G401 (cell line): ENCODE measurements at places on chromosomes 2 and 18. TPM values are rescaled to one million over a fixed set of nuclear protein-coding genes. Genes with fewer than 3 reads are reported as not detected.
A peak's percentile ranks its signal among the peaks of the same experiment; 100 is the strongest.

OTX1 gene
- 0.68 and 0.81 TPM in 2 replicates for total RNA-seq

MTCL1 gene
- 0.43 and 2.2 TPM in 2 replicates for total RNA-seq

SFXN5 gene
- 11.4 and 24.6 TPM in 2 replicates for total RNA-seq

COLEC11 gene
- 2.1 TPM in 1 of 2 replicates, not detected in the other for total RNA-seq

C2orf80 gene
- total RNA-seq = 7.4 and 30.2 TPM in 2 replicates

TANC1 gene
- 1.8 and 2.8 TPM in 2 replicates for total RNA-seq

TGFA gene
- not detected in 2 replicates for total RNA-seq

IL36B gene
- total RNA-seq = not detected in 2 replicates

SIX3 gene
- not detected in 2 replicates for total RNA-seq

PRKAG3 gene
- not detected in 2 replicates for total RNA-seq

LYG1 gene
- total RNA-seq = not detected in 2 replicates

- DNase-seq = no peak
Observed at GRCh38 chr18:35291166-35291565, 1.1 kb upstream of the ZSCAN30 start.

DNA sequence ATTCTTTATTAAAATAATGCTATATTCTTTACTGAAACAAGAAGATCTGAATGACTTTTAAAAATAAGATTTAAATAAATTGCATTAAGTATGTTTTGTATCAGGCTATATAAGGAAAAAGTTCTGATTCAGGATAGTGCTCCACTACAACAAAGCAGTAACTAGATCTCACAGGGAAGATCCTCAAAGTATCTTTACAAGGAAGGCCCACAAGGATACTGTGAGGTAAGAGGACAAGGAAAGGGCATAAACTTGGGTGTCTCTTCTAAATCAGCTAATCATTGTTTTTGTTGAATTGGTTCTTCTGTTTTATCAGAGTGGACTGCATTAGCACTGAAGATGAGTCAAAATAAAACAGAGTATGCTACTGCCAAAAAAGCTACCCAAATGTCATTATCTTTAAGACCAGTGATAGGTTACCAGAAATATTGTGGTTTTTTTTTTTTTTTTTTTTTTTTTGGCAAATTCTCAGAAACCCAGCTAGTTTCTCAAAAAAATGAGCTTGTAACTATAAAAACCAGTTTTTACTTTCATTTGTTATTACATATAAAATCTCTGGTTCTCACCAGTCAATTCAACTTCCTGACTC is 160.9 kb downstream of the BAZ2B start:
- DNase-seq = no peak

GRCh38 chr2:212777020-212777491 is 238.5 kb upstream of the ERBB4 start:
- DNase-seq = peak; percentile 23

GRCh38 chr2:60766283-60766682 is 10.2 kb downstream of the PAPOLG start:
- DNase-seq = no peak

DNA sequence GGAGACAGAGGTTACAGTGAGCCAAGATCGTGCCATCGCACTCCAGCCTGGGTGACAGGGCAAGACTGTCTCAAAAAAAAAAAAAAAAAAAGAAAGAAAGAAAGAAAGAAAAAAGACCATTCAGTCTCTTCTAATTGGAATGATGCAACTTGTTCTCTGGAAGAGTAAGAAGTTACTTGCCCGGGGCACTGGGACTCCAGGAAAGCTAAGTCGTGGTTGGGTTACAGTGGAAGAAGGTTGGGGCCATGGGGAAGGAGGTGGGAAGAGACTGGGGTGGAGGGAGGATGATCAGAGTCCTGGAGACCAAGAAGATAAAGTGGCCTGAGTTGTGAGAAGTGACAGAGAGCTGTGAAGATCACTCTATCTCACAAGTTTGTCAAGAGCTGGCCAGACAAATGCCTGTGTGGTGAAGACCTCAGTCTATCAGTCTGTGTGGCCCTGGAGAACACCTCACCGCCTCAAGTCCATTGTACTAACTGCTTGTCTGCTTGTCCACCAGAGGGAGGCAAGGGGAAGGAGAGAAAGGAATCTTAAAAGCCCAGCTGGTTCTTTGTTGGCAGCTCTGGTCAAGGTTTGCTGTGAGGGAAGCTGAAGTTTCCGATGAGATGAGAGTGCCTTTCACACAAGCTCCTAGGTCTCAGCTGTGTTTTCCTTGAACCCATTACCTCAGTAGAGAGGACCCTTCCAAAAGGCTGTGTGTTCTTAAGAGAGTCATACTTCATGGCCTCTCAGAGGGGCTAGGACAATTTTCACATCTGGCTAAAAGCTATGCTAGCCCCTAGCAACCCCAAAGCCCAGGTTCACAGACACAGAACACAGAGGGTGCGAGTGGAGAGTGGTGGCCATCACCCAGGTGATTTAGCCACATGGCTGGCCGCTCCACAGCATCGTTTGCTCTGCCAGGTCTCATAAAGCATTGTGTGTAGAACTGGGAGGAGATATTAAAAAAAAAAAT is 72.0 kb upstream of the TMEM178A start:
- peak; percentile 93 for DNase-seq

DNA sequence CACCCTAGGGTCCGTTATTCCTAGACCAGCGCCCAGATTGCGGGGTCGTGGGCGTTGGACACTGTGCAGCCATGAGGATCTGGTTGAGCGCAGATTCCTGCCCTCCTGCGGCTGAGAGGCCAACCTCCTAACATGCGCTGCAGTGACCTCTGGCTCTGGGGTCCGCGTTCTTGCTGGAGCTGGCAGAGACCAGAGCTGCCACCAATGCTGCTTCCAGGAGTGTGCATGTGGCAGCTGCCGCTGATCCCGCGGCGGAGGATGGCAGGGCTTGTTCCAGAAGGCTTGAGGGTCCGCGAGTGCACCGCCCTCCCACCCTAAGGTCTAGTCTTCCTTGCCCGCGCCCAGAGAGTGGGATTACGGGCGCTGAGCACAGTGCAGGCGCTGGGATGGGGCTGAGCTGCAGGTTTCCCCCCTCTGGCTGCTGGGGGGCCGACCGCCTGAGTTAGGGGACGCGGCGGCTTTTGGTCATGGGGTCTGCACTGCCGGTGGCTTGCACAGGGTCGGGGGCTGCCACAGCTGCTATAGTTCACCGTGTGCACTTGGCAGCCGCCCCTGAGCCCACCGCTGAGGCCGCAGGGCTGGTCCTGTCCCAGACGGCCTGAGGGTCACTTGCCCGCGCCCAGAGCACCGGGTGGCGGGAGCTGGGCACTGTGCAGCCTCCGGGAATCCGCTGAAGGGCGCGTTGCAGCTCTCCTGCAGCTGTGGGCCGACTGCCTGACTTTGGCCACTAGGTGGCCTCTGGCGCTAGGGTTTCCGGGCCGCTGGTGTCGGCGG is 145.9 kb downstream of the CCDC74A start:
- DNase-seq = peak; percentile 56

GRCh38 chr2:232028631-232029030 is 67.1 kb downstream of the DIS3L2 start:
- no peak for DNase-seq

GRCh38 chr2:238294393-238295143 is 6.2 kb upstream of the PER2 start:
- DNase-seq = no peak

- no peak for DNase-seq
Observed at GRCh38 chr2:148832637-148833036, 42.4 kb upstream of the KIF5C start.

GRCh38 chr18:27704736-27705361 is 472.1 kb downstream of the CDH2 start:
- no peak for DNase-seq

DNA sequence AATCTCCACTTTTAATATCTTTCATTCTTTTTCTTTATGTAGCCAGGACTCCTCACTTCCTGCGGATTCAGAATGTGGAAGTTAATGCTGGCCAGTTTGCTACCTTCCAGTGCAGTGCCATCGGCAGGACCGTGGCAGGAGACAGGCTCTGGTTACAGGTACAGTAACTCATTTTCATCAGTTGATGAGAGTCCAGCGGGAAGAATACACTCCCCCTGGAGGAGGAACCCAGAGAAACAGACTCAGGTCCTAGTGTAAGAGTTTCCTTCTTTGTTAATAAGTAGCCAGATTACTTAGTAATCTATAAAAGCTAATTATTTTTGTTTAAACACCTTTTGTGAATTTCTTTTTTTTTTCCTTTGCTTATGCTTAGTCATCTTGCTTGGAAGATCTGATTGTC is 359.4 kb downstream of the PTPRM start:
- DNase-seq = no peak

DNA sequence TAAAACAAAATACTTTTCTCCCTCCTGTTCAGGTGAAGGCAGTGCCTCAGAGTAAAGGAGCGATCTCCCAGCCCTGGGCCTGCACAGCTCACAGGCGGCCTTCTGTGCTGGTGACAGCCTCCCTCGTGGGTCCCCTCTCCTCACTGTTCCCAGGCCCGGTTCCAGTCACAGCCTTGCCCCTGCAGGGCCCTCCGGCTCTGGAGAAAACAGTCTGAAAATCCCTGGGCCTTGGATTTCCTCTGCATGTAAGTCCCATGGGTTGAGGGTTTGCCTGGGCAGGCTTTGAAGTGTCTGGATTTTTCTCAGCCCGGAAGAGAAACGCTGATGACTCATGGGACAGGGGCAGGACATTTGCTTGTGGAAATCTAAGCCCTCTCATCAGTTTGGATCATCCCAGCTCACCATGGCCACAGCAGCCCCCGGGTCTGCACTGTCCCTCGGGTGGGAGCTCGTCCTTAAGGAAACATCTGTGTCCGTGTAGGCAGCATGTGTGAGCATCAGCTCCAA is 186.1 kb upstream of the RAB12 start:
- DNase-seq = no peak

- no peak for DNase-seq
Observed at GRCh38 chr2:101160454-101160853, 9.3 kb upstream of the TBC1D8 start.

- peak; percentile 86 for DNase-seq
Observed at GRCh38 chr2:223601932-223602666, at the start of gene SCG2. Gene SCG2, minus strand, starts transcription at chr2:223602361. Its CDS starts 3,079 bp downstream, at chr2:223599282.

GRCh38 chr2:204720874-204721273 is 175.6 kb downstream of the PARD3B start:
- DNase-seq = no peak

DNA sequence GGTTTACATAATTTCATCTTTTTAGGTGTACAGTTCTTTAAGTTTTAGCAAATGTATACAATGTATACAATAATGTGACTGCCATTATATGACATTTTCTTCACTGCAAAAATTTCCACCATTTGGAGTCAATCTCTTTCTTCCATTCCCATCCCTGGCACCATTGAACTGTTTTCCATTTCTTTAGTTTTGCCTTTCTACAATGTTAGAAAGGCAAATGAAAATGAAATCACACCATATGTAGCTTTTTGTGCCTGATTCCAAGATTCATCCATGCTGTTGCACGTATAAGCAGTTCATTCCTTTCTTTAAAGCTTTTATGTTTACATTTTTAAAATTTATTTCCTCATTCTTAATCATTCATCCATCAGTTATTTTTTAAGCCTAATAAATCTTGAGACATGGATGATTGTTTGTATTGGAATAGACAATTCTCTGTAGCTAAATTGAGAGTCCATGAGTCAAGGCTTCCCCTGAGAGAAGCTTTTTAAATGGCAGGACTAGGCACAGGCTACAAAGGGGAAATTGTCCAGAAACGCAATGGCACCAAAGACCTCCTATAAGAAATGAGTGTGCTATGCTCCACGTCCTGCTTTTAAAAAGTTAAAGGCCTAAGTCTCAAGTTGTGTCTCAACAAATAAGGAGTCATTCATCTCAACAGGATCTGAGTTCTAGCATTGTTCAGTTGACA is 8.7 kb upstream of the COL5A2 start:
- DNase-seq = no peak

GRCh38 chr2:46794693-46795317 is 120.8 kb downstream of the MCFD2 start:
- no peak for DNase-seq

DNA sequence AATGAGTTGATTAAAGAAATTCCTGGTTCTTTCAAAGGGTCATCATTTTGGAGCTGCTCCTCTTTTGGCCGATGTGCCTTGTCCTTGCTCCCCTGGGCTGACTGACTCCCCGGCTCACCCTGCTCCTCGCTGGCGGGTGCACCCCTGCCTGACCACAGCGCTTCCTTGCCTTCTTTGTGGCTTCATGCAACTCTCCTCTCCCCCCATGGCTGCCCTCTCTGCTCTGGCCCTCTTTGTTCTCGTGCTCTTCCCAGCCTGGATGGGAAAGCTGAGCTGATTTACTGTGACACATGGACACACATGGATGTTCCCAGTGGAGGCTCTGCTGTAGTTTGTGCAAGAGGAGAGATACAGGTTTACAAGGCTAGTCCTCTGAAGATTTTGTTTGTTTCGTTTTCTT is 234.6 kb downstream of the HAUS1 start:
- peak; percentile 44 for DNase-seq

- no peak for DNase-seq
Observed at GRCh38 chr2:240646900-240647502, 21.7 kb downstream of the GPR35 start.

DNA sequence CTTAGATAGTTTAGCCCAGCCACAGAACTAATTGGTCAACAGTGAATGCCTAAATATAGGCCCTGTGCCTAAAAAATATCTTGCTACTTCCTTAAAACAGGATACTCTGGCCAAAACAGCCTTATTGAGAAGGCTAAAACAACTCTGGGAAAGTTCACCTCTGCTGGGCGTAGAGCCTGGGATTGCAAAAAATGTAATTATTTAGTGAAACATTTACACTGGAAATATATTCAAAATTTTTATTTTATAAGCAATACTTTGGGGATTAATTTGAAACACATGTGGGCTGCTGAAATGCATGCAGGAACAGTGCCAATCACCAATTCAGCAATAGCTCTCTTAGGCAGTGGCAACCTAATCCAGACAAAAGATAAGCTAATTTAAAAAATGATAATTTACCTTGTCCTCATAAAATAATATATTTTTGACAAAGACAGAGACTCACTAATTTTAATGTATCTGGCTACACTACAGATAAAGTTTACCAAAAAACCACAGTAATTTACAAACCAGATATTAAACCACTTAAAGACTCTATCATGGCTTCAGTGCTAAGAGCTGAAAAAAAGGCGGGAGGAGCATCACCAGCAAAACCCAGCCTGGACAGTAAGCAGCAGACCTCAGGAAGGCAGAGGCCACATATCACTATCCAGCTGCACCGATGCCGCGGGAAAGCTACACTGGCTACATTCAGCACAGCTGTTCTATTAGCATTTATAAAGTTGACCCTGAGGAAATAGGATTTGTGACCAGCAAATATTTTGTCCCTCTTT is 18.5 kb downstream of the TRAK2 start:
- DNase-seq = no peak

GRCh38 chr2:64696636-64697035 is 42.9 kb upstream of the SERTAD2 start:
- DNase-seq = peak; percentile 16
